Spleen (tissue), 13 donors: ENCODE measurements at places on chromosomes 5 and 9. TPM values are rescaled to one million over a fixed set of nuclear protein-coding genes. Genes with fewer than 3 reads are reported as not detected.

DNA sequence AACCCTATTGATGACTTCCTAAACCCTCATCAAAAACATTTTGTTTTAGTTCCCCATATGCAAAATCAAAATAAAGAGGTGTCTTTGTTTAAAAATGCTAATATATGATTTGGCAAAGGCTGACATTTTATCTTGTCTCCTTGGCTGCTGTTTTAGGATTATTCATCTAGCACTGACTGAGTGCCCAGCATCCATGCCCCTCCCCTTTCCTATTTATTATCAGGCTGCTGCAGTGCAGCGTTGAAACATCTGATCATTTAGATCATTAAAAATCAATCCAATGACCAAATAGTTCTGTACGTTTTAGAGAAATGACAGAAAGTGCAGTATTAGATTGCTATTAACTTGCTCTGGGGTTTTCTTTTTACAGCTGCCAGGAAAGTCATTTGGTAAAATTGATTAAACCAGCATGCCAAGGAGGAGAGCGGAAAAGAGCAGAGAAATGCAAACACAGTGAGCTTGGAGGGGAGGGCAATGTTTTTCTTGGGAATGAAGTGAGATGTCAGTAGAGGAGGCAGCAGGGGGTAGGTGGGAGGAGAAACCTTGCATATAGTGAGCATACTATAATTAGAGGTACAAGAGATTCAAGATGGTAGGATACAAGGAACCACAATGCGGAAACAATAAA, 286.3 kb downstream of the PDE4D start:
- H3K36me3 ChIP-seq = no peaks in the 10 kb centered on the region
- no peak overlapping the region for H3K4me3 ChIP-seq
- no peaks in the 10 kb centered on the region for H3K27me3 ChIP-seq
- no peak overlapping the region for H3K27ac ChIP-seq
- no peaks in the 10 kb centered on the region for H3K4me1 ChIP-seq

DNA sequence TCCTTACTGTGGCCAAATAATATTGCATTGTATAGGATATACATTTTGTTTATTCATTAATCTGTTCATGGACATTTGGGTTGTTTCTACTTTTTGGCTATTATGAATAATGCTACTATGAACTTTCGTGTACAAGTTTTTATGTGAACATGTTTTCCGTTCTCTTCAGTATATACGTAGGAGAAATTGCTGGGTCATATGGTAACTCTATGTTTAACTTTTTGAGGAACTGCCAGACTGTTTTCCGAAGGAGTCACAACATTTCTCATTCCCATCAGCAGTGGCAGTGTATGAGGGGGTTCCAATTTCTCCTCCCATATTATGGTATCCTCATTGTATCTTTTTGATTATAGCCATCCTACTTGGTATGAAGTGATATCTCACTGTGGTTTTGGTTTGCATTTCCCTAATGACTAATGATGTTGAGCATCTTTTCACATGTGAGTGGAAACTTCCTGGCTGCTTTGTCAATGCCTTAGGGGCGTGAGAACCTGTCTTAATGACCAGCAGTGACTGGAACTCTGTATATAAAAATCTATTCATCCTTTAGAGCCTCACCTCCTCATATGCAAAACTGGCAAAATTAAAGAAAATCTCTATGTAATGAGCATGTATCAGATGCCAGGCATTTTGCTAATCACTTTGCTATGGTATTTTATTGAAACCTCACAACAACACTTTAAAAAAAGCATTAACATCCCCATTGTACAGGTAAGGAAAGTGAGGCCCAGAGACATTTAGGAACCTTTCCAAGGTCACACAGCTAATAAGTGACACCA, 47.8 kb upstream of the TGFBR1 start:
- DNase-seq = no peak
- no peaks in the 10 kb centered on the region for H3K36me3 ChIP-seq
- no peak overlapping the region for H3K4me3 ChIP-seq
- peaks cover 37% of the 10 kb centered on the region for H3K4me1 ChIP-seq
- no peaks in the 10 kb centered on the region for H3K27me3 ChIP-seq
- H3K27ac ChIP-seq = peak overlapping the region; percentile 85

- peak overlapping the region; percentile 43 for H3K4me3 ChIP-seq
- peaks cover 27% of the 10 kb centered on the region for H3K4me1 ChIP-seq
- H3K36me3 ChIP-seq = no peaks in the 10 kb centered on the region
- peaks cover 31% of the 10 kb centered on the region for H3K27me3 ChIP-seq
Measured at GRCh38 chr9:136328011-136328621, 777 bp downstream of the GPSM1 start.

- H3K36me3 ChIP-seq = no peaks in the 10 kb centered on the region
- DNase-seq = no peak
- no peak overlapping the region for H3K27ac ChIP-seq
- H3K27me3 ChIP-seq = no peaks in the 10 kb centered on the region
- H3K4me3 ChIP-seq = no peak overlapping the region
- H3K4me1 ChIP-seq = no peaks in the 10 kb centered on the region
Measured at GRCh38 chr5:136809382-136809781, 444.0 kb upstream of the TRPC7 start.

- peak overlapping the region; percentile 97 for H3K4me3 ChIP-seq
- no peak for DNase-seq
- H3K27ac ChIP-seq = peak overlapping the region; percentile 99
- H3K36me3 ChIP-seq = peaks cover 44% of the 10 kb centered on the region
- H3K4me1 ChIP-seq = peaks cover 90% of the 10 kb centered on the region
Measured at GRCh38 chr5:179733772-179734126, 1.1 kb downstream of the MAML1 start.

The TMEM232 gene
- polyA plus RNA-seq = 0.16 TPM

DNA sequence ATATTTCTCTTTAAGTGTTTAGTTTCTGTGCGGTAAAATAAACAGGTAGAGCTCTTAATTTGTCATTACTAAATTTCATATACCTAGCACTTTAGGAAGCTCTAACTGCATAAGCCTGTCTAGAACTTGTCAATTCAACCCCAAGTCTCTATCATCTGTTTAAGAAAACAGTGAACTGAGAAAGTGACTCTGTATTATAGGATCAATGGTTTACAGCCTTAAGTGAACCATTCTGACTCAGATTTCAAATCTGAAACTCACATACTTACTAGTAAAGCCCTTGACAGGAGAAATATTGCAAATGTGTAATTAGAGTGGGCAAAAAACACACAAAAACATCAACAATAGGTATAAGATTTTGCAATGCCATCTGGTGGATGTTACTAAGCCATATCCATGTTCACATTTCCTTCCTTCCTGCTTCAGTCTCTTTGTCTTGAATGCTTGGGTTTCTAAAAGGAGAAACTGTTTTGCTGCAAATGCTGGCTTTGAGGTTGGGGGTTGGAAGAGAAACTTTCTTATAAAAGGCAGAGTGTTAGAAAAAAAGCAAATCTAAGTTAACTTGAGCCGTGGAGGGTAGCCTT, 101.8 kb downstream of the DOCK8 start:
- H3K27ac ChIP-seq = no peak overlapping the region
- no peak overlapping the region for H3K4me3 ChIP-seq
- H3K27me3 ChIP-seq = no peaks in the 10 kb centered on the region
- H3K36me3 ChIP-seq = peaks cover 88% of the 10 kb centered on the region
- H3K4me1 ChIP-seq = peaks cover 8% of the 10 kb centered on the region
- DNase-seq = no peak

The NDUFAF2 gene
- 40.5 TPM for polyA plus RNA-seq
